NCI-H1694 (cell line): ENCODE measurements at places on chromosomes 12 and 14.

GRCh38 chr12:18653465-18653864 lies 84.3 kb downstream of the PLCZ1 start:
- DNase-seq, result no peak

DNA sequence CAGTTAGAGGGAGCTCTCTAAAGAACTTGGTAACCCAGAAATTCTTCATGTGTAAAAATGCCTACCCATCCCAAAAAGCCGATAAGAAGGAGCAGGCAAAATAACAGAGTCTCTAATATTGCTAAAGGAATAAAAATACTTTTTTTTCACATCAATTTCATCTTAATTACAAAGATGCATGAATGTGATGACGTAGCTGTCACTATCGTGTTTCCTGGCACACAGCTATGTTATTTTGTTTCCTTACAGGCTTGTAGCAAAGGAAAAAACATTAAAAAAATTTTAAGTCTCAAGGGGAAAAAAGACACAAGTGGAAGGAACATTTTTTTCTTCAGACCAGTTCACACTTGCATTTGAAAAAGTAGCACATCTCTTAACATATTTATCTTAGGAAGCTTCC lies 10.3 kb upstream of the LGALS3 start:
- DNase-seq, result no peak

GRCh38 chr12:131850856-131851559 lies 22.8 kb downstream of the MMP17 start:
- DNase-seq, result no peak

GRCh38 chr12:52389313-52390207 lies 4.1 kb upstream of the KRT84 start:
- DNase-seq, result peak; percentile 55
